ENCODE measurements at places on chromosomes 7 and 10.

DNA sequence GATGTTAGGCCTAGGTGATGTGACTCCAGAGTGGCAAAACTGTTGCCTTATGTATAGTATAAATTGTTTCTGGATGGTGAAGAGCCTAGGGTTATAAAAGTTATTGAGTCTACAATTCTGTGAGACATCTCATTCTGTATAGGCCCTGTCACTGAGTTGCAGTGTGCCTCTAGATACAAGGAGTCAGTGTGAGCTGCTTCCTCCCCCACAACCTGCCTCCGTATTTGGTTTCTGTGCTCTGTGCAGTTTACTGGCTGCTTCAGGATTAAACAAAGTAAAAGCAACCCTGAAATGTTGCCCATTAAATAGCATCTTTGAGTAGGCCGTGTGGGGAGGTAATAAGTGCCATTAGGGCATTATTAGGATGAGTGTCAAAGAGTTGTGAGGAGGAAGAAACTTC is 1.9 kb upstream of the IFRD1 start:
- DNase-seq = no peak

- DNase-seq = no peak
These were observed 14.4 kb downstream of the CDC14C start for GRCh38 chr7:48938539-48939295.

DNA sequence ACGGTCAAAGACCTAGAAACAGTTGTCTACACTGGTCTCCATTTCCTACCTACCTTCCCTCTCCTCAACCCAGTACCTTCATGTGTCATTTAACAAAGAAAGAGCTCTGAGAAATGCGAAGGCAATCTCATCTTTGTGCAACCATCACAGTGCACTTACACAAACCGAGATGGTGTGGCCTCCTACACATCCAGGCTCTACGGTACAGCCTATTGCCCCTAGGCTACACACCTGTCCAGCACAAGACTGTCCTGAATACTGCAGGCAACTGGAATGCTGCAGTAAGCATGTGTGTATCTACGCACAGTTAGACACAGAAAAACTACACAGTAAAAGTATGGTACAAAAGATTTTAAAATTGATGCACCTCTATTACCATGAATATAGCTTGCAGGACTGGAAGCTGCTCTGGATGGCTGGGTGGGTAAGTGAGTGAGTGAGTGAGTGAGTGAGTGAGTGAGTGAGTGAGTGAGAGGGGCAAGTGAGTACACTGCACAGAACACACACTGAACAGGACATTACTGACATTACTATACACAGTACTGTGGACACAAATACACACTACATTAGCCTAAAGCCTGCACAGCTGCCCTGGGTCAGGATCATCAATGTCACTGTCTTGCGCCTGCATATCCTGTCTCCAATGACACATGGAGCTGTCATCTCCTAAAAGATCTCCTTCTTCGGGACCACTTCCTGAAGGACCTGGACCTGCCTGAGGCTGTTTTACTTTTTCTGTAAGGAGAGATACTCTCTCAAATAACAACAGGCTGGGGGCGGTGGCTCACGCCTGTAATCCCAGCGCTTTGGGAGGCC is 18.5 kb downstream of the ITGB1 start:
- no peak for DNase-seq

GRCh38 chr10:99528494-99529441 is 4.0 kb upstream of the NKX2-3 start:
- DNase-seq = no peak

DNA sequence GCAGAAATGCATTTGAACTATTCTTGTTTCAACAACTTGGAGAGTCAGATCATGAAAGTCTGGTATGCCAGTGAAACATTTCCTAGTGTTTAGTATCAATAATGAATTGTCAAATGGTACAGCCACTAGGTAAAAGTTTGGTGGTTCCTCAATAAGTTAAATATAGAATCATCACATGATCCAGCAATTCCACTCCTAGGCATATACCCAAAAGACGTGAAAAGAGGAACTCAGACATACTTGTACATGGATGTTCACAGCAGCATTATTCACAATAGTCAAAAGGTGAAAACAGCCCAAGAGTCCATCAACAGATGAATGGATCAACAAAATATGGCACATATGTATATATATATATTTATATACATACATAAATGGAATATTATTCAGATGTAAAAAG is 67.0 kb upstream of the HPS1 start:
- no peak for DNase-seq

DNA sequence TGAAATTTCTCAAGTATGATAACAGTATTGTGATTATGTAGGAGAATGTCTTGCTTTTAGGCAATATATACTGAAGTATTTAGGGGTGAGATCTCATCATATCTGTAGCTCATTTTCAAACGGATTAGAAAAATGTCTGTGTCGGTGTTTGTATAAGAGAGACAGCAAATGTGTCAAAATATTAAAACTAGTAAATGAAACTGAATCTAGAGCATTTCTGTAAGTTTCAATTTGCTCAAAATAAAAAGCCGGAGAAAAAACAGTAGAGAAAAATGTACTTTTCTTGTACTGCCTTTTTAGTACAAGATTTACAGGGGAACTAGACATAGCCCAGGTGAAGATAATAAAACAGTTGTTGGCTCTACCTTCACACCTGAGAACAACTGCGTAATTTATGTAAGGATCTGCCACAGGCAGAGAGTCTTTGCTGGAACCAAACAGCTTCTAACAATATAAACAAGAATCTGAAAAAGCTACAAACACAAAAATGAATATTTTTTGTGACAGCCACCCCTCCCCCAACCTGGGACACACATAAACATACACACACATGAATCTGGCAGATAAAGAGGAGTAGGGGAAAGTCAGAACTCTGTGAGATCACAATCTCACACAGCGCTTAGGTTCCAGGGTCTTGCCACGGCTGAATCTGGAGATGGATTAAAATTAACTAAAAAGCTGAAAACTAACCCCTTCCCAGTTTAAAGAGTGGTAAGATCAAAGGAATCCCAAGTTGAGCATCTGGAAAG is 153.3 kb downstream of the AVL9 start:
- no peak for DNase-seq

GRCh38 chr7:74542558-74543117 is 88.9 kb downstream of the GTF2IRD1 start:
- DNase-seq = no peak

DNA sequence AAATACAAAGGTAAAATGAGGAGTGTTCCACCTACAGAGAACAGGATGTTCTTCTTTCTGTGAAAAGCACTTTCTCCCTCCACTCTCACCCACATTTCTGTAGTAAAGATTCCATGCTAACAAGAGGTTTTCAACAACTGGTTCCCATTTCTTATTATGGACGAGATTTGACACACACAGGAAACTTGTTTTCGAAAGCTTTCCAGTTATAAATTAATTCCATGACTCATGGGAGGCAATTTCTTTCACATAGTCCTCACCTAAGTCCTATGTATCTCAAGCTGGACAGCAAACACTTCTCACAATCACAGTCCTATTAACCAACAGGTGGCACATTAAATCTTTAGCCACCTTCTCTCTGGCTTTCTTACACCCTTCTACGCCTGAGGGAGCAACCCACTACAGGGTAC is 24.5 kb downstream of the RAPGEF5 start:
- DNase-seq = no peak

DNA sequence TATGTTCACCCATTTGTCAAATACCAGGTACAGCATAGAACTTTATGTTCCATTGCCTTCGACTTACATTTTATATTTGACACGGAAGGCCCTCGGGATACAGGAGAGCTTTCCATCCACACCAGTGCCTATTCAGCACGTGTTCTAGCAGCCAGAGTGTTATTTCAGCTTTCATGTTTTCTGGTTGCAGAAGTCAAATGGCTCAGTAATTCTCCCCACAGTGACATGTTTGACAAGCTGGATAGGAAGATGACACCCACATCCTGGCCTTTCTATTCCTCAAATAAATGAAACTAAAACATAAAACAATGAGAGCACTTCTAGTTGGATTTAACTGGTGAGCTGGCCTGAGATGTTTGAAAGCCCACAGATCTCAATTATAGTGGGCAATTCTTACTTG is 173.4 kb downstream of the SORCS1 start:
- no peak for DNase-seq

DNA sequence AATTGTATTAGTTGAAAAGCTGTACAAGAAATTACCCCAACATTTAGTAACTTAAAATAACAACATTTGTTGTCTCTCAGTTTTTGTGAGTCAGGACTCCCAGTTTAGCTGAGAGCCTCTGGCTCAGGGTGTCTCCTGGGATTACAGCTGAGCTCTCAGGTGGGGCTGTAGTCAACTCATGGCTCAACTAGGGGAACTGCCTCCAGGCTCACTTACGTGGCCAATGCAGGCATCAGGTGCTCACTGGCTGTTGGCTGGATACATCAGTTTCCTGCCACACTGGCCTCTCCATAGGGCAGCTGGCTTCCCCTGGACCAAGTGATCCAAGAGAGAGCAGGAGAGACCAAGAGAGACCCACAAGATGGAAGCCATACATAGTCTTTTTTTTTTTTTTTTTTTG is 17.5 kb downstream of the CCNY start:
- no peak for DNase-seq

DNA sequence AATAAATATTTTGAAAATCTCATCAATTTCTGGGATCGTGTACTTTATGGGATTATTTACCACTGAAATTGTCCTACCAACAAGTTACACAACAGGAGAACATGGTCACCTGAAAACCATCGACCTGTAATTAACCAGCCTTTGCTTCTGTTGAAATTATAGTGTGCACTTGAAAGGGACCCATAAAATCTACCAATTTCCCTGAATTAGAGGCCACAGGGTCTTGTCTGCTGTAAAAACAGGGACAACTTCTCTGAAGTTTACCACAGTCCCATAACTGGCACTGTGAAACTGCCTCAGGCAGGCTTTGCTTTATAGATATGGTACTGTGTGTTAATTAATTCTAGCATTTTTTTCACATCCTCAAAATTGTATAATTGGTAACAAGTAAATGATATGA is 37.7 kb downstream of the RAB19 start:
- no peak for DNase-seq

DNA sequence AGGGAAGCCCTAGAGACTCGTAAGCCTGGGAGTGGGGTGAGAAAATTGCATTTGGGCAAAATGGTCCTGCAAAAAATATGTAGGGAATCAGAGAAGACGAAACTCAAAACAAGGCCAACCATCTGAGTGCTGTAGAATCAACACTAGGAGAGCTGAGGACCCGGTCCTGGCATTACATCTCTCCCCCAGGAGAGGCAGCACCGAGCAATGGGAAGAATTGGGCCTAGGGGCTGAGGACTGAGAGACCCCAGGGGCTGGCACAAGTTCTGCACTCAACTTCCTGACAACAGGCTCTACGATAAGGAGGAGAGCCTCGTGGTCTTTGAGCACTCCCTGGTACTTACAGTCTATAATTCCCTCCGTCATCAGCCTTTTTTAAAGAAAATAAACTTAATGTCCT is 47.6 kb downstream of the BPGM start:
- DNase-seq = no peak

DNA sequence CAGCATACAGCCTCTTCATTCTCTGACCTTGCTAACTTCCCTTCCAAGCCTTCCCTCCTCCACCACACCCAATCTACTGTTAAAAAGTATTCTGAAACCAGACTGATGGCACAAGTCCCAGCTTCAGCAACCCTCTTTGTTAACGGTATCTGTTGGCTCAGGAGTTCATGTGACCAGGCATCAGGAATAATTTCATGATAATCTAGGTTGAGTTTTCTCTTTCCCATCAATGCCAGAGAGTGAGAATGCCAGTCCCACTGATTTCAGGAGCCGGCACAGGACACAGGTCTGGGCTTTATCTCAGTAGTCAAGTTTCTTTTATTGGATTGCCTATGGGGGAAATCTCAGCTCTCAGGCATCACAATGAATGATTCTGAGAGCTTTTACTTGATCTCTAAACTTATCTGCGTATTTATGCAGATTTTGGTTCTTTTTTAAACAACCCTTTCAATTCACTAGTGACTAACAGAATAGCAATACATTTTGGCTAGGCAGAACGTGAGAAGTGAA is 231.0 kb upstream of the LYZL1 start:
- no peak for DNase-seq

DNA sequence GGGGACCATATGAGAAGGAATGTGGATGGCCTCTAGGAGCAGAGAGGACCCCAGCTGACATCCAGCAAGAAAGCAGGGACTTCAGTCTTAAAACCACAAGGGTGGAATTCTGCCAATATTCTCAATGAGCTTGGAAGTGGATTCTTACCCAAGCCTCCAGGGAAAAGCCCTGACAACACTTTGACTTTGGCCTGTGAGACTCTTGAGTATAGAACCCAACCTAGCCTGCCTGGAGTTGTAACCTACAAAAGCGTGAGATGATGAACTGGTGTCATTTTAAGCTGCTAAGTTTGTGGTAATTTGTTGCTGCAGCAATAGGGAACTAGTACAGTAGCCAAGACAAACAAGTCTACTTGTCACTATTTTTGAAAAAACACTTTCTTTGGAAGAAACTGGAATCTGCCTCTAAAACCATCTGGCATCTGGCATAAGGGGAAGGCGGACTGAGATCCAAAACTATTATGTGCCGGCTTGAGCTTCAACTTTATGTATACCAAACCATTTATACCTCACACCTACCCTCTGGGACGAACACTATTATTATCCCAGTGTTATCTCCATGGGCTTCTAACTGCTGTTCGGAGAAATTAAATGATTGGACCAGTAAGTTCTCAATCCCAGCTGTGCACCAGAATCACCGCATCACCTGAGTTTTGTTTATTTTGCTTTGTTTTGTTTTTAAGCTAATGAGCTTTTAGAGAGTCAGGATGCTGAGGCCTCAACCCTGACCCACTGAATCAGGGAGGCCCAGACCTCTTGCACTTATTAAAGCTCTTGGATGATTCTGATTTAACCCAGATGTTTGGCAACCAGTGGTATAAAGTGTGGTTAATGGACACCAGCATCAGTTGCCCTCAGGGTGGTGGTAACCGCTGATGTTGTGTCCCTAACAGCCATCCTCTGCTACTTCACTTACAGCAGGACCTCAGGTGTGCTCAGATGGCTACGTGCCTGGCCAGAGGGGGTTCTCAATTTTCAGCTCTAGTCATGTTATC is 83.0 kb downstream of the C1GALT1 start:
- DNase-seq = no peak

- DNase-seq = no peak
These were observed 28.2 kb downstream of the SGPL1 start for GRCh38 chr10:70843776-70844489.

DNA sequence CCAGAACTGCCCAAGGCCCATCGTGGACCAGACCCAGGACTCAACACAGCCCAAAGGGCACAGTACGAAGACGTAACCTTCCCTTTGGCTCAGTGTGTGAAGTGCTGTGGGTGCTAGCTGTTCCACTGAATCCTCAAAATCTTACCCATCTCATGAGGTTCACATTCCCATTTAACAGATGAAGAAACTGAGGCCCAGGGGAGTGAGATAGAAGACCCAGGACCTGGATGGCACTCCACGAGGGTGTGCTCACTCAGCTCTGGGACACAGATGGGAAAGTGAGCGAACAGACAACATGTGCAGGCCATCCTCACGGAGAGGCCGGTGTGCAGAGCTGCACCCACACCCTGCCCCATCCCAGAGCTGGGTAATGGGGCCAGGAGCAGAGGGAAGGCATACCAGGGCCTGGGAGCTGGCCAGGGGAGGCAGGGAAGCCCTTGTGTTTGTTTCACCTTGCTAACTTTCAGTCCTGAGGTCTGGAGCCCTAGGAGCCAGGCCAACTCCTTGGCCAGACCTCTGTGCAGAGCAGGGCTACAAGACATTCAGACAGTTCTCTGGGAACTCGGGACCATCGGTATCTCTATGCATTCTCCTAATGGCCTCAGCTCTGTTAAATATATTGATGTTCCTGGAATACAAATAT is 100.3 kb upstream of the ZMIZ1 start:
- no peak for DNase-seq

GRCh38 chr7:29467193-29467926 is 96.3 kb upstream of the PRR15 start:
- no peak for DNase-seq

- DNase-seq = no peak
These were observed 70.2 kb downstream of the DNAJB6 start for GRCh38 chr7:157406971-157407370.
